ENCODE measurements at places on chromosomes 16 and 17.

GRCh38 chr17:32141679-32142037 is 644 bp upstream of the RHOT1 start:
- no peak for DNase-seq

GRCh38 chr17:80667462-80668277 is 123.0 kb downstream of the RPTOR start:
- no peak for DNase-seq

GRCh38 chr17:1553354-1554266 is 9.0 kb downstream of the PITPNA start:
- DNase-seq: no peak

- DNase-seq: no peak
Measured at GRCh38 chr16:65012357-65012756, 109.5 kb downstream of the CDH11 start.

DNA sequence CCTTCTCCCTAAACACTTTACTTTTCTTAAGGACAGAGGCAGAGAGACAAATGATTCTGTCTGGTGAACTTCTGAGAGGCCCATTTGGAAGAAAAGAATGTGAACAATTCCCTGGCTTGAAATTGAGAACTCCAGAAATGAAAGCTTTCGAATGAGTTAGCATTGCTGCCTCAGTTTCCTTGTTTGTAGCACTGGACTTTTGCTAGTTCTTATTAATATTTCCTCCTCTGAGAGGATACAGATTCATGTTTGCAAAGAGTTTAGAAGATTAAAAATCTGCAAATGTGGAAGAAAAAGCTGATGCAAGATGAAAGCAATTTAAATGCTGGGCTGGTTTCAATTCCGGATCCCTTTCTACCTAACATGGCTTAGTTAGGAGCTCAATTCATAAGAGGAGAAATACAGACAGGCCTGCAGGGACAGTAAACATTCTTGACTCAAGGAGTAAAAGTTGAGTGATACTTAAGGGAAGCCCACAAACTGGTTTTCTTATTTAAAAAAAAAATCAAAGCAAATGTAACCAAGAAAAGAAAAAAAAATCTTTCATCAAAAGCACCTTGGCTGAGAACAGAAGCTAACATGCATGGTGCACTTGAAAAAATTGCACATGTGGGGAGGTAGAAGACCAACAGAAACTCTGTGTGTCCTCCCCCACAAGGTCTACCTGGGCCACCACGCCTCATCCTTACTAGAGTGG is 27.1 kb downstream of the HNF1B start:
- DNase-seq: no peak

DNA sequence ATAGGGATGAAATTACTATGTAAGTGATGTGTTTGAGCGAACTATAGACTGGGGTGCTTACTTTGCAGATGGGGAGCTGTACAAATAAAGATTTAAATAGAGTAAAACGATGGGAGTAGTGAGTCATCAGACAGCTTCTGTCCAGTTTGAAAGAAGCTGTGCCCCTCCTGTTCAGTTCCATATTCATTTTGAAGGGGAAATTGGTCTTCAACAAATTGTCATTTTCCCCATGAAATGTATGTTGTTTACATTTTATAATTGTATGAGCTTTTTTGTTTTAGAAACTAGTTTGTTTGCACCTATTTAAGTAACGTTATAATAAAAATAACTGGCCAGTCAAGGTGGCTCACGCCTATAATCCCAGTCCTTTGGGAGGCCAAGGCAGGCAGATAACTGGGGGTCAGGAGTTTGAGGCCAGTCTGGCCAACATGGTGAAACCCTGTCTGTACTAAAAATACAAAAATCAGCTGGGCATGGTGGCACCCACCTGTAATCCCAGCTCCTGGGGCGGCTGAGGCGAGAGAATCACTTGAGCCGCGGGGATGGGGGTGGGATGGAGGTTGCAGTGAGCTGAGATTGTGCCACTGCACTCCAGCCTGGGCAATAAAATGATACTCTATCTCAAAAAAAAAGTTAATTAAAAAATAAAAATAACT is 20.2 kb downstream of the SEC14L1 start:
- no peak for DNase-seq

DNA sequence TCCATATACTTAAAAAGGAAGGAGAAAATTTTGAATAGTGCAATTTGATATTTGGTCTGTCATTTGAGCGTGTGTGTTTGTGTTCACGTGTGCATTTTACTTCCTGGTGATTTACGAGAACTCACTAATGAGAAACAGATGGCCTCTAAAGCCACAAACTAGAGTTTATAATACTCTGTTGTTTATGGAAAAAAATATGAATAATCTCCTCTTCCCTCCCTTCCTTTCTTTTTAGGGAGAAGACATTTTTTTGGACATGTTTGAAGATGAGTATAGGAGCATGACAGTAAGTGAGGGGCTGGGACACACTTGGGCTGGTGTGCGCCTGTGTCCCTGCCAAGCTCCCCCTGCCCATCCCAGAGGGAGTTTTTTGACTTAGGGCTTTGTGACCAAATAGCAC is 102.7 kb downstream of the CLEC16A start:
- no peak for DNase-seq
